Activated CD4-positive, alpha-beta T cell treated with anti-CD3 and anti-CD28 coated beads for 48 hours (primary cell): ENCODE measurements at places on chromosomes 4 and X.

GRCh38 chr4:94961420-94961819 is 203.7 kb downstream of the BMPR1B start:
- DNase-seq = no peak

DNA sequence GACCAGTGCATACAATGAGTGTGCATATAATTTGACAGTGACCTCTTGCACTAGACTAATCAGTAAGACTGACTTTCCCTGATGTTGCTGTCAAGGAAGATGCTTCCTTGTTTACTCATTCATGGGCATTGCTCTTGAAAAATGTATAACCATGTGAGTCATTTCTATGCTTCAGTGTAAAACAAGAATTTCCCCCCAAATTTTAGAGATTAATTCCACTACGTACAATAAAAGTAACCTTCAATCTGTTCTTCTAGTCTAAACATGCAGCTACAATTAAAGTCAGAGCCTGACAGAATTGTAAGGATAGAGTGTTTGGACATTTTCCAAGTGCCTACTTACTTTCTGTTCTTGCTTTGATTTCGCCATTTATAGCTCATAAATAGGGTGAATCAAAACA is 935.7 kb downstream of the RAPGEF2 start:
- no peak for DNase-seq

DNA sequence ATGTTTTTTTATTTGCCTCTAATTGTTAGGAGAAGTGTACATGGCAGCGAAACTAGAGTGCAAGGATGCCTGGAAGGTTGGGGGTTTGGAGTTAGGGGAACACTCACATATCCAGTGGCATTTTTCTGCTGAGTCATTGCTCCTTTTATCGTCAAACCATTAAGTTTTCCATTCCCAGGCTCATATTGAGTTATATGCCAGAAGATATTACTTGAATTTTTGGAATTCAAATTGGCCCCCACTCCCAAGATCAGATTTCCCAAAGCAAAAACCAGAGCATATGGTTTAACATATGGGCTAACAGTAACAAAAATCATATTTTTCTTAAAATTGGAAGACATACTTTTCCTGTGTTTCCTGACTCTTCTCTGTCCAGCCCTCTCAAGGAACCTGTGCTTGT is 152.7 kb downstream of the FSTL5 start:
- DNase-seq = no peak

DNA sequence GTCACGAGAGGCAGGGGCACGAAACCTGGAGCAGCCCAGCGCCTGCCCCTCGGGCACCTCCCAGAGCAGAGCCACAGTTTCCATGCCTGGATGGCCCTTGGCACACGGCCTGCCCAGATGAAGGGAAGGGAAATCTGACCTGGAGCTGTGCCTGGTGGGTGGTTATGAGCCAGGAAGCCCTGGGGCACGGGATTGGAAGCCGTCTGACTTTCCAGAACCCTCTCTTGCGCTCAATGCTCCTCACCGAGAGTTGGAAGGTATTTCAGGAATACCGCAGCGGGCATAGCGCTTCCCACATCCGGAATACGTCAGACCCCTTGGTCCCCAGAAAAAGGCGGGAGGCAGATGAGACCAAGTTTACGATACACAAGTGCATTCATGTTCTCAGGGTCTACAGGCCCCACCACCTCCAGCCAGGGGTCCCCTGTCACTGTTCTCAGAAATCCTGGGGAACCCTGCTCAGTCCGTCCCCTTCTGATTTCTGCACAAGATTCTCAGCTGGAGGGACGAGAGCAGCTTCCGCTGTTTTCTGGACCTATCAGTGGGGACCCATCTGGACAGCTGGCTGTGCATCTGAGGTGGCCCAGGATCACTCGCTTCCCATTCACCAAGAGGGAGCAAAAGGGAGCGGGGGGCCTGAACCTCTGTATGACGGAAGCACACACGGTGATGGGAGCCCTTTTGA is 172.9 kb downstream of the AFAP1 start:
- no peak for DNase-seq

GRCh38 chr4:99651811-99652485 is 5.7 kb downstream of the C4orf54 start:
- no peak for DNase-seq

DNA sequence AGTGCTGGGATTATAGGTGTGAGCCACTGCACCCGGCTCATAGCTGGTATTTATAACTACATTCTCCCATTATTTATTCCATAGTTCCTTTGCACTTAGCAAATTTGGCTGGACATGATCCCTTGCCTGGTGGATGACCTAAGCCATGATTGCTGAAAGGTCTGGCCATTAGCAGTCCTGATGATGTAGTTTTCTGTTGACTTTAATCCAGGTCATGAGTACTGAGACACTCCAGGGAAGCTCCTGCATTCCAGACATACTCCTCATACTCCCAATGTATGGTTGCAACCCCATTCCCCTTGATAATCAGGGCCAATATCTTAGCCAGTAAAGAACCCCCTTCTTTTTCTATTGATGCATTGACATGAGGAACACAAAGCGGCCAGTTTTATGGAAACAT is 24.4 kb upstream of the MGST2 start:
- no peak for DNase-seq

GRCh38 chrX:24079411-24079810 is 24.7 kb downstream of the EIF2S3 start:
- no peak for DNase-seq

GRCh38 chrX:17737986-17738713 is 857 bp downstream of the SCML1 start:
- peak; percentile 53 for DNase-seq

DNA sequence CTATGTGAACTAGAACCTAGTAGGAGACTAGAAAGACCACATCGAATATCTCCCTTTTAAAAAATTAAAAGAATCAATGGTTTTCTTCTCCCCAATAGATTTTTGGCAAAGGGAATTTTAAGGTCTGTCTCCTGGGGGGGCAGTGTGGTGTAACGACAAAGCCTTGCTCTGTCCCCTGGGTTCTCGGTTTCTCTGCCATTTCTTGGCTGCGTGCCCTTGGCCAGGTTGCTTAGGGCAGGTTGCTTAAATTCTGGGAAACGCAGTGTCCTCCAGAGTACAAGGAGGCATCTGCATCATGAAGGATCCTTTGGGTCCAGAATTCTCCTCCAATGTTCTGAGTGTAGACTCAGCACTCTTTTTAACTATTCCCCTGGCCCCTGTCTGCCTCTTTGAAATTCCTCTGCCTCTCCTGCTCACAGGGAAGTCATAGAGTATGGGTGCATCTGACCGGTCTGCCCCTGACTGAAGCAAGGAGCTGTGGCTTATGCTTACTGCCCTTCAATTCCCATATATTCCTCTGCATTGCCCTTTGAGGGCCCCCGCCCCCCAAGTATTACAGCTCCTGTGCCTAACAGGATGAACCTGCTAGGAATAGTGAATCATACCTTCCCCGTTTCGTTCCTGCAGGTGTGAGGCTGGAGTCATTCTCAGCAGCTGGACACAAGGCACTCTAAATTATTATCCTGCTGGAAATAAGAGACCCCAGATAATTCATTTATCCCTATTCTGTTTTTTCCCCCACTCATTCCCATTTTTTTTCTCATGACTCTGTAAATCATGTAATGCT is 2.2 kb downstream of the KIT start:
- no peak for DNase-seq

GRCh38 chrX:133285341-133285740 is 67.2 kb upstream of the TFDP3 start:
- no peak for DNase-seq

- no peak for DNase-seq
Observed at GRCh38 chr4:83110970-83111750, 3.4 kb downstream of the PLAC8 start.

DNA sequence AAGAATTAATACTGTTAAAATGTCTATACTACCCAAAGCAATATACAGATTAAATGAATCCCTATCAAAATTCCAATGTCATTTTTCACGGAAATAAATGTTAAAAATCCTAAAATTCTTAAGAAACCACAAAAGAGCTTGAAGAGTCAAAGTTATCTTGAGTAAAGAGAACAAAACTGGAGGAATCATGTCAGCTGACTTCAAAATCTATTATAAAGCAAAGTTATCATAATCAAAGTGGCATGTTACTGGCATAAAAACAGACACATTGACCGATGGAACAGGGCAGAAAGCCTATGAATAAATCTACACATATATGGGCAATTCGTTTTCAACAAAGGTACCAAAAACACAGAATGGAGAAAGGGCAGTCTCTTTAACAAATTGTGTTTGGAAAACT is 579.0 kb downstream of the INPP4B start:
- DNase-seq = no peak

DNA sequence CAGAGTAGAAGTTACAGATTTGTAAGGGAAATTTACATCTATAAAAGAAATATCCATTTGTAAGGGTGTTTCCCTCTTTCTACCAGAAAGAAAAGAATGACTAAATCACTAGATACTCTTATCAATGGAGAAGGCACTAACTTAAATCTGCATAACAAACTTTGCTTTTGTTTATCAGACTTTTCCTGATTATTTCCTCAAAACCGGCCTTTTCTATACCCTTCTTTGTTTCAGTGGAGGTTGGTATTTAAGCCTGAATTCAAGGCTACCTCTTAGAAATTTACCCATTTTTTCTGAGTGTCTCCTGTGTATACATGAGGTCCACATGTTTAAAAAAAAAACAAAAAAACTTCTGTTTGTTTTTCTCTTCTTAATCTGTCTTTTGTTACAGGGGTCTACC is 80.4 kb upstream of the GRPR start:
- no peak for DNase-seq

- peak; percentile 63 for DNase-seq
Observed at GRCh38 chrX:39152106-39152649, 350.9 kb downstream of the MID1IP1 start.

GRCh38 chrX:106897259-106897658 is 5.9 kb downstream of the RIPPLY1 start:
- no peak for DNase-seq

GRCh38 chrX:46184749-46185148 is 360.5 kb downstream of the ZNF674 start:
- no peak for DNase-seq

GRCh38 chrX:12892716-12893115 is 13.7 kb upstream of the TLR8 start:
- DNase-seq = no peak

- no peak for DNase-seq
Observed at GRCh38 chrX:81489987-81490386, 288.1 kb downstream of the SH3BGRL start.

- DNase-seq = no peak
Observed at GRCh38 chrX:82335772-82336171, 1133.9 kb downstream of the SH3BGRL start.

GRCh38 chr4:185255868-185256267 is 46.5 kb downstream of the SNX25 start:
- DNase-seq = no peak

DNA sequence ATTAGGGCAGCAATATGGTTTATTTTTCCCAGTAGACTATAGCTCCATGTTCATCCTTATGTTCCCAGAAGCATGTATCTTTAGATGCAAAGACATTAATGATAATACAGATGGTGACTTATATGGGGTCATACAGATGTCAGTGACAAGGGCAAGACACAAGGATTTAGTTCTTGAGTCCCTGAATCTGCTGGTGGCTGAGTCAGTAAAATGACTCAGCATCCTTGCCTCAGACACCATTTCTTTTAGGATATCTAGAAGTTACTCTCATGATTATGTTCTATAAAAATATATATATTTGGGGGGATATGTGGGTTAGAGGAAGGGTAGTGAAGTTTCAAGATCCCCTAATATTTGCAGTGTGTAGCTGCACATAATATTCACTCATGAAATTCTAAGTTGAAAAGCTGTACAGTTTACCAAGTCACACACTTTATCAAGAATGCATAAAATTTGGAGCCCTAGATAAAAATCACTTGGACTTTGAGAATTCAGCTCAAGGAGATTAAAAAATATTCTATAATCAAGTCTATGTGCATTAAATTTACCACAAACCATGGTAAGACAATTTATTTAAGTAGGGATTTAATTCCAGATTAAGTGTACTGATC is 101.9 kb downstream of the LNX1 start:
- DNase-seq = no peak

GRCh38 chr4:123994917-123995316 is 598.3 kb downstream of the SPRY1 start:
- no peak for DNase-seq

- DNase-seq = no peak
Observed at GRCh38 chrX:74465424-74465823, 44.1 kb downstream of the SLC16A2 start.

GRCh38 chrX:95058815-95059214 is 1384.8 kb downstream of the FAM133A start:
- DNase-seq = no peak
